Stimulated activated CD4-positive, alpha-beta T cell treated with anti-CD3 and anti-CD28 coated beads, Interleukin-1b, Interleukin-23, amount 100 ng/mL, for 1 hour (primary cell): ENCODE measurements at places on chromosomes 6 and 20.

DNA sequence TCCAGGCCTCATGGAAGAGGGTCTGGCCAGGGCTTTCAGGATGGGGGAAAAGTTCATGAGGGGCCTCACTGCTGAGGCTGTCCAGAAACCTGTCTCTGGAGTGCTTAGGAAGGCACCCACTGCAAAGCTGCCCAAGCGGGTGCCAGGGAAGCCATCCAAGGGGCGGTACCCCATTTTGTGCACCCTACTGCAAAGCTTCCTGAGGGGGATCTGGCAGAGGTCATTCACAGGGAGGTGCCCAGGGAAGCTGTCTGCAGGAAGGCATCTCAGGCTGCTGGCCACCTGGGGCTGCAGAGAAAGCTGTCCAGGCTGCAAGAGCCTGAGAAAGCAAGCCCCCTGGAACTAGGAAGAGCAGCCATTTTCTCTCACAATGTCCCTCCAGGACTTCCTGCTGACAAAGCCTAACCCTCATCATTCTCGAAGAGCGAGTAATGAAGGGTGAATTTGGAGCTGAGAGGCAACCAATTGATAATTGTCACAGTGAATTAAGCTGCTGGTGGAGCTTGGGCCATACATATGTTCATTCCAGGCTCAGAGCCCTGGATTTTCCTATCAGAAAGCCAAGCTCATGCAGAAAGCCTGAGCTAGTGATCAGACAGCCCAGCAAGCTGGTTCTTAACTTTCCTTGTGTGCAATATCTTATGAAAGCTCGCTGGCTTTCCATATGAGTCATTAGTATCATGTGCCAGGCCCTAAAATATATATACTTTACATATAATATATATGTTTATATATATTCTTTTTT, 62.2 kb upstream of the SLC22A16 start:
- no peak for DNase-seq

- no peak for DNase-seq
Measured at GRCh38 chr20:50227506-50227905, 36.9 kb downstream of the CEBPB start.

GRCh38 chr6:126261792-126262421, 78.0 kb upstream of the CENPW start:
- no peak for DNase-seq

GRCh38 chr20:21238818-21239536, 64.2 kb upstream of the XRN2 start:
- no peak for DNase-seq

GRCh38 chr6:11878735-11879134, 100.1 kb upstream of the ADTRP start:
- DNase-seq: no peak

DNA sequence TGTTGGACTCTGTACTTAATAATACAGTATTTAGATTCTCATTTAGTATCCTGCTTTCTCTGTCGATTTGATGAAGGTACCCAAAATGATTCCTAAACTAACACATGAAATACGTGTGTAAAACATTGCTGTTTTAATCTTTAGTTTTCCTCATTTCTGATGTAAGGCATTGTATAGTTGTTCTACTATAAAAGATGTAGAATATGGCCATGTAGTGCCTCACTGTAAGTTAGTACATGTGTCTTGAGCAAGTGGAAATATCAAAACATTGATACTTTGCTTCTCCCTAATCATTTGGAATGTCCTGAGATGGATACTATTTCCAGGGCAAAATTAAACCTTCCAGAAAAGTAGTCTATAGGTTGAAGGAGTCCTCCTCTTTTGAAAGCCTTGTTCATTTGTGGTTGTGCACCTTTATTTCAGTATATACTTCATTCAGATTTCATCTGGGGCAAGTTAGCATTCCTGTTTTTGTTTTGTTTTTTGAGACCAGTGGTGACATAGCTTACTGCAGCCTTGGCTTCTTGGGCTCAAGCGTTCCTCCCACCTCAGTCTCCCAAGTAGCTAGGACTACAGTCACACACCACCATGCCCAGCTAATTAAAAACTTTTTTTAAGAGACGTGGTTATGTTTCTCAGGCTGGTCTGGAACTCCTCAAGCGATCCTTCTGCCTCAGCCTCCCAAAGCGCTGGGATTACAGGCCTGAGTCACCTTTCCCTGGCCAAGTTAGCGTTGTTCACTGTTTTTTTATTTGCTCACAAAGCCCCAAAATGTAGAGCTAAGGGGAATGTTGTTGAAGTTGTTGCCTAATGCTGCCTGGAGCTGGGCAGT, 11.6 kb downstream of the SRSF3 start:
- no peak for DNase-seq

GRCh38 chr6:28402197-28402596, 2.6 kb upstream of the ZSCAN12 start:
- DNase-seq: no peak
